ENCODE measurements at places on chromosomes 1 and 21. TPM values are rescaled to one million over a fixed set of nuclear protein-coding genes. Genes with fewer than 3 reads are reported as not detected.

The FAM229A gene
- 17.3 TPM for total RNA-seq

The CFH gene
- total RNA-seq, result not detected

The FABP3 gene
- 0.73 TPM for total RNA-seq

The SELL gene
- total RNA-seq, result 0.69 TPM

The CRYAA gene
- not detected for total RNA-seq

The DMRTA2 gene
- 0.20 TPM for total RNA-seq

DNA sequence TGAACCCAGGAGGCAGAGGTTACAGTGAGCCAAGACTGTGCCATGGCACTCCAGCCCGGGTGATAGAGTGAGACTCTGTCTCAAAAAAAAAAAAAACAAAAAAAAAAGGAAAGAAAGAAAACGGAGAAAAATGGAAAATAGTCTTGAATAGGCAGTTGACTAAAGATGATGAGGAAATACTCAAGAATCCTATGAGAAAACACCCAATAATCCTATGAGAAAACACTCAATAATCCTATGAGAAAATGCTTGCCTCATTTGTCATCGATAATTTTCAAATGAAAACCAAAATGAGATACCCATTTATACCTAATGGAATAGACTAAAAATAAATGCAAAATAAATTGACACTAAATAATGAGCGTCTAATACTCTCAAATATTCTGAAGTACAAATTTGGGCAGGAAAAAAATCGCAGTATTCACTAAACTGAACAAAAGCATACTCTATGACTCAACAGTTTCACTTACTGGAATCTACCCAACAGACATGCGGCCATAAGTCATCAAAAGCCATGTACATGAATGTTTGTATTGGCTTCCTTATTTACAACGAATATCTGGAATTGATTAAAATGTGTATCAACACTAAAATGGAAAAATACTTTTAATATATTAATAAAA is 733.9 kb upstream of the CHRM3 start:
- no peak overlapping the region for H3K4me3 ChIP-seq
- no peak overlapping the region for H3K27ac ChIP-seq
- no peaks in the 10 kb centered on the region for H3K27me3 ChIP-seq
- no peaks in the 10 kb centered on the region for H3K36me3 ChIP-seq

- no peak overlapping the region for H3K4me3 ChIP-seq
- H3K4me1 ChIP-seq, result no peaks in the 10 kb centered on the region
- no peaks in the 10 kb centered on the region for H3K27me3 ChIP-seq
- DNase-seq, result no peak
Observed at GRCh38 chr1:32783851-32784250, 33.3 kb downstream of the YARS1 start.

GRCh38 chr1:201551096-201551495 is 12.2 kb downstream of the NAV1 start:
- no peak overlapping the region for H3K4me3 ChIP-seq
- DNase-seq, result no peak
- H3K36me3 ChIP-seq, result no peaks in the 10 kb centered on the region

- H3K27me3 ChIP-seq, result no peaks in the 10 kb centered on the region
- peaks cover 1% of the 10 kb centered on the region for H3K36me3 ChIP-seq
- H3K27ac ChIP-seq, result no peak overlapping the region
- no peak for DNase-seq
- H3K4me1 ChIP-seq, result no peaks in the 10 kb centered on the region
Observed at GRCh38 chr1:36096500-36097432, 8.1 kb downstream of the ADPRS start.

DNA sequence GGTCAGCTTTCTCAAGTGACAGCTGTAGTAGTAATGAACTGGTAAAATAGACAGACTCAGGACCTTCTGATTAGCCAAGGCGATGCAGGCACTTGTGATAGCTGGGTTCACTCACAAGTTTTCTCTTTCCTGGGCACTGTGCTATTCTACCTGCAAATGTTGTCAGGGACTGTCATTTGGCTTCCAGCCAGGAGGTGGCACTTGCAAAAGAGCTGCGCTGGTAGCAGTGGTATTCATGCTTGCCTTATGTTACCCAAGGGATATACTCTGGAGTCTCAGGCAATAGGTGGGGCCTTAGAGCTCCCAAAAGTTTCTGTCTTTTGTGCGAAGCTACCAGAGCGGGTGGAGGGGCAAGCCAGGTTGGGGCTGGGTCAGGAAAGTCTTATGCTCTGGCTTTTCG is 23.5 kb downstream of the IFI44 start:
- H3K4me3 ChIP-seq, result no peak overlapping the region
- DNase-seq, result no peak
- no peaks in the 10 kb centered on the region for H3K36me3 ChIP-seq
- H3K27me3 ChIP-seq, result peaks cover 5% of the 10 kb centered on the region

GRCh38 chr1:4045397-4046010 is 145.4 kb upstream of the C1orf174 start:
- H3K27me3 ChIP-seq, result peaks cover 47% of the 10 kb centered on the region
- no peaks in the 10 kb centered on the region for H3K36me3 ChIP-seq
- no peak for DNase-seq
- H3K4me3 ChIP-seq, result no peak overlapping the region

- peaks cover 3% of the 10 kb centered on the region for H3K4me1 ChIP-seq
- peaks cover 29% of the 10 kb centered on the region for H3K36me3 ChIP-seq
- no peak overlapping the region for H3K4me3 ChIP-seq
- no peak for DNase-seq
- H3K27ac ChIP-seq, result no peak overlapping the region
Observed at GRCh38 chr1:230242326-230242725, 175.3 kb downstream of the GALNT2 start.

- no peak overlapping the region for H3K27ac ChIP-seq
- no peak for DNase-seq
- H3K36me3 ChIP-seq, result no peaks in the 10 kb centered on the region
- H3K27me3 ChIP-seq, result peaks cover 6% of the 10 kb centered on the region
- H3K4me1 ChIP-seq, result no peaks in the 10 kb centered on the region
Observed at GRCh38 chr1:175768610-175769009, 25.2 kb upstream of the TNR start.
